ENCODE measurements at places on chromosomes 12 and 14. TPM values are rescaled to one million over a fixed set of nuclear protein-coding genes. Genes with fewer than 3 reads are reported as not detected.

GPRC5D gene
- total RNA-seq = not detected

LRP1-AS gene
- not detected for total RNA-seq

RHOJ gene
- total RNA-seq = 20.3 TPM

RNASE2 gene
- total RNA-seq = not detected

SLC8A3 gene
- not detected for total RNA-seq

CACNA2D4 gene
- total RNA-seq = not detected

RNASE3 gene
- not detected for total RNA-seq

FGF23 gene
- total RNA-seq = not detected
